Endodermal cell (in vitro differentiated cells): ENCODE measurements at places on chromosomes 4 and X. TPM values are rescaled to one million over a fixed set of nuclear protein-coding genes. Genes with fewer than 3 reads are reported as not detected.

The RADX gene
- total RNA-seq = 0.40 and 0.47 TPM in 2 replicates

GRCh38 chrX:120310861-120311726 is at the start of gene TMEM255A:
Gene TMEM255A (minus strand): TSS chrX:120311461. CDS start chrX:120311309, 152 bp downstream.
- DNase-seq = peak; percentile 71

- no peak for DNase-seq
These were observed 39.9 kb upstream of the MAP3K15 start for GRCh38 chrX:19555236-19555635.

The CPEB2 gene
- total RNA-seq = 8.6 and 9.9 TPM in 2 replicates

GRCh38 chr4:183828839-183829238 is 76.3 kb upstream of the STOX2 start:
- DNase-seq = no peak

GRCh38 chr4:140806163-140806562 is 50.0 kb upstream of the TBC1D9 start:
- DNase-seq = no peak

DNA sequence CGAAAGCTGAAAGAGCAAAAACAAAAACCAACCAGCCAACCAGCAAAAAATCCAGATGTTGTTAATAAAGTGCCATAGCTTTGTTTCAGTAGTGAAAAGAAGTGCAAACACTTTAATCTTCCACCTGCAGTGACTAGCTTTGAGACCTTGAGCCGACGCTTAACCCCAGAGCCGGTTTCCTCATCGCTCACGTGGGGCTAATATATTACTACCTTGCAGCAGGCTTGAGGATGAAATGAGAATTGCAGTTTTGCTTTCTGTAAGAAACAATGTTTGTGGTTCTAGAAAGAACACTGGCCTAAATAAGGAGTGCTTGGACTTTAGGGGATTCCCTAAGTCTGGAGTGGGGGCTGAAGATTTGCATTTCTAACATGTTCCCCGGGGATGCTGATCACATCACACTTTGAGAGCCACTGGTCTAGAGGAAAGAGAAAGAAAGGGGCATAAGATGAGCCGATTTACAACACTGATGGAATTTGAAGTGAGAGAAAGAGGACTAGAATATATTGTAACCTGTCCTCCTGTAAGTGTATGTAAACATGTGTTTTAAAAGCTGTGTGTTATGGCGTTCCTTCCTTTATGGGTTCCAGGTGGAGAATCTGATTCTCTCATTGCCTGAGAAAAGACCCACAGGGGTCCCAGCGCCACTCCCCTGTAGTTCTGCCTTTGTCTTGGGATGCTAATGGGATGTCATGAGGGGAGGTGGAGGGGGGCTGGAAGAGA is 1.4 kb downstream of the FGF2 start:
- DNase-seq = peak; percentile 89

The TLR3 gene
- total RNA-seq = 0.16 and 0.26 TPM in 2 replicates

- DNase-seq = no peak
These were observed 167.1 kb downstream of the DHX15 start for GRCh38 chr4:24417206-24417605.

GRCh38 chr4:54696649-54697048 is 38.9 kb downstream of the KIT start:
- no peak for DNase-seq

DNA sequence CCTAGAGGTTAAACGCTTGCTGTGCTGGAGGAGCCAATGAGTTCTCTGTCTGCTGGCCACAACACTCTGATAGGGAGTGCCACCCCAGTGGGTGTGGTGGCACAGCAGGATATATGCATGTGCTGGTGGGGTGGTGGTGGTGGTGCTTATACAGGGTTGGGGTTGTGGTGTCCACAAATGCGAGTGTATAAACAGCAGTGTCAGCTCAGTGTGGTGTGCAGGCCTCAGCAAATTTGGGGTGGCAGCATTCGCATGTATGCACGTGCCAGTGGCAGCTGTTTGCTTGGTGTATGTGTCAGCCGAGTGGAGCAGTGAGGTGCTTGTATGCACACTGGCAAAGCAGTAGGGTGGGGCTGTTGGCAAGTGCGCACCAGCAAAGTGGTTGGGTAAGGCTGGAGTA is 157.4 kb downstream of the FAM47A start:
- no peak for DNase-seq

DNA sequence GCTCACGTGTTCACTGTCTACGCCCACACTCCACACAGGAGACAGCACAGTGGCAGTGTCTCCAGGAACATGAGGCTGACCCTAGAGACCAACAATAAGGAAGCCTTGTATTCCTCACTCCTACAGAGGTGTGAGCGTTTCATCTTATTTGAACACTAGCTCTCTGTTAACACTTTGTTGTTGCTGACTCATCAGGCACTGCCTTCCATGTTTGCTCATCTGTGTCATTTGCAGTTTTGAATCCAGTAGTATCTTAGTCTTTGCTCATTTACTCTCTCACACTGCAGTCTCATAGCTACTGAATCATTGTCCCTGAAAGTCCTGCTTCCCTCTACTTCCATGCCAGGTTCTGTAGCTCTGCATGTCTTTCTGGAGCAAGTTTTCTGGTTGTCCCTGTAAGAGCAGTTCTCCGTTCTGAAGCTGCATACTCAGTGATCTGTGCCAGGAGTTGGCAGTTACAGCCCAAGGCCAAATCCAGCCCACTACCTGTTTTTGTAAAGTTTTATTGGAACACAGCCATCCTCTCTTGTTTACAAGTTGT is 80.3 kb upstream of the DCLK2 start:
- no peak for DNase-seq

- DNase-seq = no peak
These were observed 31.2 kb downstream of the N4BP2 start for GRCh38 chr4:40087799-40088366.

DNA sequence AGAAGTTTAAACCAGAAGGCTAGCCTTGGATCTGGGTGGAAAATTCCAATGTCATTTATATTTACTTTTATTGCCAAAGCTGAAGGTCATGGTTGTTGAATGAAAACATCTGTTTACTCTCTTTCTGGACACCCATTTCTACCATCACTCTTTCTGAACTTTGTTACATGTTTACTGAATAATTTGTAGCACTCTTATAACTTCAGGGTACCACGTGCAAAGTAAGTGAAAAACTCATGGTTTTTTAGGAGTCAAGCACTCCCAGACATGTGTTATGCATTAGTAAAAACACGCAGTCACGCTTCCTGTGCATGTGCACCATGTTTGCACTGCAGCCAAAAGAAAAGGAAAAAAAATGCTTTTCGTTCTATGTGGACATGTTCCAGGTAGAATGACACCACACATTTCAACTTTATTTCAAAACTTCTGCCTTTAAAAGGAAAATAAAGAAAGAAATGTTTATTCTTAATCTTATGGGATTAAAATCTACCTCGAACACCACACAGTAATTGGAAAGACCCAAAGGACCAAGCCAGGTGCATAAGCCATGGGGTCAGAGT is 31.4 kb upstream of the ADH1C start:
- DNase-seq = no peak

The LIN54 gene
- 16.0 to 22.1 TPM (median 18.1 TPM) in 3 replicates for total RNA-seq

The BANK1 gene
- total RNA-seq = 0.33 to 0.53 TPM (median 0.46 TPM) in 3 replicates

The ESX1 gene
- not detected in 2 replicates for total RNA-seq

- no peak for DNase-seq
These were observed 41.7 kb downstream of the RBM46 start for GRCh38 chr4:154822775-154823174.

DNA sequence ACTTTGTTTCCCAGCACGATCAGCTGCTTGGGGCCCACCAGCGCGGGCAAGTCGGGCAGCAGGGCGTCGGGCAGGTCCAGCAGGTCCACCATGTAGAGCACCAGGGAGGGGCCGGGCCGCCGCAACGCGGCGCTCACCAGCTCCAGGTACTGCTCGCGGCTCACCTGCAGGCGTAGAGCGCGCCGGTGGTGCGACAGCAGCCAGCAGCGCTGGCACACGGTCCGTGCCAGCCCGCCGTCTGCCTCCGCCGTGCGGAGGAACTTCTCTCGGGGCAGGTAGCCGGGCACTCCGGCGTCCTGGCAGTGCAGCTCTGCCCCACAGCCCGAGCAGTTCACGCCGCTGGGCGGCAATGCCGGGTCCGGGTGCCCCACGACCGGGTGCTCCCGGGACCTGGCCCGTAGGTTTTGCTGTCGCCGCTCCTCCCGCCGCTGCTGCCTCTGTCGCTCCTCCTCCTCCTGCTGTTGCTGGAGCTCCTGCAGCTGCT is 527 bp downstream of the NOA1 start:
- DNase-seq = peak; percentile 87

- no peak for DNase-seq
These were observed 231.6 kb downstream of the NR3C2 start for GRCh38 chr4:148210661-148211060.

GRCh38 chr4:256492-256891 is 48.8 kb downstream of the ZNF732 start:
- DNase-seq = no peak

GRCh38 chr4:8320386-8320750 is 50.8 kb downstream of the HTRA3 start:
- DNase-seq = peak; percentile 78

- no peak for DNase-seq
These were observed 121.3 kb downstream of the PPARGC1A start for GRCh38 chr4:23768541-23768940.

GRCh38 chrX:22486296-22486695 is 213.6 kb downstream of the CBLL2 start:
- DNase-seq = no peak

DNA sequence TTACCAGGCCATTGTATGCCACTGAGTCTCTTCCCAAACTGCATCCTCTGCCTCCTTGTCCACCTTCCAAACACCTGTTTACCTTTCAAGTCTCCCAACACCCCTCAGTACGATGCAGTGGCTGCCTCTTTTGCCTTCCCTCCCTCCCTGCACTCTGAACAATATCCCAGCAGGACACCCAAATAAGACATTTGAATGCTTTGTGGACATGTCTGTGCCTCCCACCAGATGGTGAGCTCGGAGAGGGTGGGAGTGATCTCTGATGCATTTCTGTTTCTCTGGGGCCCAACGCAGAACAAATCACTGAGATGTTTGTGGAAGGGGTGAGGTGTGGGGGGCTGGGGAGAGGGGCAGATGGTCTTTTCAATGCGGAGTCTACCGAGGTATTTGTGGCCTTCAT is 33.4 kb downstream of the PJA1 start:
- DNase-seq = no peak

DNA sequence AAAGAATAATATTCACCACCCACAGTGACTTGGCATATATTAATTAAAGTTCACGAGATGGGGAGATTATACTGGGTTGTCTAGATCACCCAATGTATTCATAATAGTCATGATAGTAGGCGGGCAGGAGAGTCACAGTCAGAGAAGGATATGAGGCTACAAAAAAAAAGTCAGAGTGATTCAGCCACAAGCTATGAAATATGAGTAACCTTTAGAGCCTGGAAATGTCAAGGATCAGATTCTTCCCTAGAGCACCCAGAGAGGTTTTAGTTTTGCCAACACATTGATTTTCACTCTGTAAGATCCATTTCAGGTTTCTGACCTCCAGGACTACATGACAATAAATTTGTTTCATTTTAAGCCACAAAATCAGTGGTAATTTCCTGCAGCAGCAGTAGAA is 501.9 kb downstream of the GABRG1 start:
- no peak for DNase-seq

DNA sequence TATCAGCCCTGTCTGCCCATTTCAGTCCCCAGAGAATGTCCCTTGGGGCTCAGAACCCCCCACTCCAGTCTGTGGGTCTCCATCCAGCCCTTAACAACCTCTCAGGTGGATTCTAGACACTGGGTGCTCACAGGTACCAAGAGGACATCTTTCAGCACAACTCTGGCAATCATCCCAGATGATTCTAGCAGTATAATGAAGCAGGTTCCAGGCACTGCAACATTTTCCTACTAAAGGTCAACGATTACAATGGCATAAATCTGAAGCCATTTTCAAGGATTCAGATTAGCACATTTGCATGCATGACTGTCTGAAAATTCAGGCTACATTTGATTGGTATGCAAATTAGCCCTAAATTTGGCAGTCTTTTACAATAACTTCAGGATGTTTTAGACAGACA is 10.0 kb downstream of the SLC2A9 start:
- no peak for DNase-seq

The VCX2 gene
- not detected in 2 replicates for total RNA-seq

The SUPT20HL1 gene
- total RNA-seq = 0.09 TPM in 1 of 2 replicates, not detected in the other

The STAP1 gene
- total RNA-seq = not detected in 3 replicates

DNA sequence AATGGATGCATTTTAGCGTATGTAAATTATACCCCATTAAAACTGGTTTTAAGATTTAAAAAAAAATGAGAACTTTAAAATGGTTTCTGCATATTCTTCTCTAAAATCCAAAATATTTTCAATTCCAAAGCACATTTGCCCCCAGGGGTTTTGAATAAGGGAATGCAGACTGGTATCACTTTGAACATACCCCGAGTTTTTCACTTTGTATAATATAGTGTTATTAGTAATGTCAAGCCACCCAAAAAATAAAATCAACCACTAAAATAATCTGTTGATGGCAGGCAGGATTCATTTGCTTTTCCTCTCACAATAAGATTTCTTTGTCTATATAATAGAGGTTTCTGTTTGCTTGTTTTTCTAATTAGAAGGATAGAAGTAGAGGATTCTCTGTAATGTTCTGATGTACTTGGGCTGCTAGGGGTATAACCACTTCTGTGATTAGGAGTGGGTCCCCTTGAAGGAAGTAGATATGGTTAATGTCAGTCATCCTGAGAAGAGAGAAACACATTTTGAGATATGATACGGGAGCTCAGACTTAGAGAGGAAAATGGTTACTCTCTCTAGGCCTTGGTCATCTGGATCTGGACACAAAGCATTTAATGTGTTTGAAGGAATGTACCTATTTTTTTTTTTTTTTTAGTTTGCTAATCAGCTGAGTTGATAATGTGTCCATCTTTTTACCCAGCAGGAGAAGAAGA is 9.3 kb upstream of the LIN54 start:
- DNase-seq = no peak

- DNase-seq = no peak
These were observed 127.4 kb downstream of the ZNF330 start for GRCh38 chr4:141348125-141348524.

- DNase-seq = no peak
These were observed 36.8 kb upstream of the BANK1 start for GRCh38 chr4:101753721-101754120.

- DNase-seq = no peak
These were observed 215.5 kb upstream of the VEGFC start for GRCh38 chr4:177008071-177008835.

- DNase-seq = no peak
These were observed 8.1 kb downstream of the DHX15 start for GRCh38 chr4:24576276-24576675.

DNA sequence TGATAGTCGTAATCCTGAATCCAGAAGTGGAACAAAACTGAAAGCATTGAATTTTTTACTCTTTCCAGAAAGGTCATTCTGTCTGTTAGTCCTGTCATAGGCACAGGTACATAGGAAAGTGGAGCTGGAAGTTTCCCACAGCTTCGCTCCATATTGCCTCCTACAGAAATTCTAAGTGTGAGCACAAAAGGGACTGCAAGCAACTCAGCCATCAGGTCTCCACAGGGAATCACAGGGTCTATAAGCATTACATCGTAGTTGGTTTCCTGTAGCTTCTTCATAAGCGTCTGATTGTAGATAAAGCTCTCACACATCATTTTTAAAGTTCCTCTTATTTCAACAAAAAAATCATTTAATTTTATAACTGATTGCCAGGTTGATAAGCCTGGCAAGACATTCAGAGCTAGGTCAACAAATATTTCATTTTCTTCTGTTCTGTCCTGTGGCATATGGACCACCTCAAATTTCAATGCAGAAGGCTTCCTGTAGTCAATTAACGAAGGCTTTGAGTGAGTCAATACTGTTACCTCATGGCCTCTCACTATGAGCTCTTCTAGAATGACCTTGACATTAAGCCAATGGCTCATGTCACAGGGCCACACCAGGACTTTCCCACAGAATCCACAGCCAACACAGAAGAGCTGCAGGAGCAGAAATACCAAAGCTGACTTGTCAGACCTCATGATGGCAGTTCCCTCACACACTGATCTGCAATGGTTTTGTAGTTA is at the start of gene UGT2A3:
TSS of gene UGT2A3 (minus strand) at position 727 of the 728 bp plus-strand sequence. CDS start at position 683, 44 bp downstream.
- peak; percentile 55 for DNase-seq

GRCh38 chrX:7372825-7373525 is 225.0 kb upstream of the PUDP start:
- no peak for DNase-seq
